ENCODE measurements at places on chromosomes 4 and X.

DNA sequence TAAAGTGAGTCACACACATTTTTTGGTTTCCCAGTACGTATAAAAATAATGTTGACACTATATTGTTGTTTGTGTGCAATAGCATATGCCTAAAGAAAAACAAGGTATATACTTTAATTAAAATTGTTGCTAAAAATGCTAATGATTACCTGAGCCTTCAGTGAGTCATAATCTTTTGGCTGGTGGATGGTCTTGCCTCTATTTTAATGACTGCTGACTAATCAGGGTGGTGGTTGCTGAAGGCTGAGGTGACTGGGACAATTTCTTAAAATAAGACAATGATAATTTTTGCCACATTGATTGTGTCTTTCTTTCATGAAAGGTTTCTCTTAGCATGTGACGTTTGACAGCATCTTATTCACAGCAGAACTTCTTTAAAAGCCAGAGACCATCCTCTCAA is 21.0 kb upstream of the ANXA10 start:
- peak; percentile 43 for DNase-seq

- no peak for DNase-seq
Measured at GRCh38 chr4:28682847-28683246, 1822.2 kb downstream of the STIM2 start.

- DNase-seq, result peak; percentile 32
Measured at GRCh38 chr4:174578366-174578765, 56.1 kb upstream of the HPGD start.

GRCh38 chr4:33200377-33200776 is 2480.2 kb downstream of the PCDH7 start:
- DNase-seq, result no peak

DNA sequence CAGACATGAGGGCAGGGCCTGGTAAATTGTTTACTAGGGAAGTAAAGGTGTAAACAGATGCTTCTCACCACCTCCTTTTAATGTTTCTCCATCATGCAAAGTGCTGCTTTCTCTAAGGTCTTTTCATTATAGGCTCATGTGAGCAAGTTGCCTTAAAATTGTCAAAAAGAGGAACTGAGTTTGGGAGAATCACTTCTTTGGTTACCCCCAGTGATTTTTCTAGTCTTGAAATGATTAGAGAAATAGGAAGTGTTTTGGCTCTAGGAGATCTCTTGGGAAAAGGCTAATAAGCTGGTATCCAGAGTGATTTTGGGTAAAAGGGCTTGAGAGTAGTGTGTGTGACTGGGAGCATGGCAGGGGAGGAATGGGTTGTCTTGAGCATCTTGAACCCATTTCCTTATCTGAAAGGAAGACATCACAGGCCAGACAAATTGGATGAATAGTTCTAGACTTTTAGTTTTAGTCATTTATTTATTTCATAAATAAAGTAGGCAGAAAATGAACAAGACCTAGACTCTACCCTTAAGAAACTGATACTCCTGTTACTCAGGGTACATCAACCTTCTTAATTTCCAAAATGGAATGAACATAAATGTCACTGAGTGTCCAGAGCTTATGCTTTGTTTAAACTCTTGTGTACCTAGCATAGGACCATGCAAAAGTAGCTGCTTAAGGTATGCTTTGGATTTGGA is 14.2 kb downstream of the GRPR start:
- no peak for DNase-seq
